Tibial nerve (tissue), 4 donors: ENCODE measurements at places on chromosomes 3 and 15.

GRCh38 chr3:67418426-67419217 is 235.8 kb downstream of the SUCLG2 start:
- DNase-seq: no peak

DNA sequence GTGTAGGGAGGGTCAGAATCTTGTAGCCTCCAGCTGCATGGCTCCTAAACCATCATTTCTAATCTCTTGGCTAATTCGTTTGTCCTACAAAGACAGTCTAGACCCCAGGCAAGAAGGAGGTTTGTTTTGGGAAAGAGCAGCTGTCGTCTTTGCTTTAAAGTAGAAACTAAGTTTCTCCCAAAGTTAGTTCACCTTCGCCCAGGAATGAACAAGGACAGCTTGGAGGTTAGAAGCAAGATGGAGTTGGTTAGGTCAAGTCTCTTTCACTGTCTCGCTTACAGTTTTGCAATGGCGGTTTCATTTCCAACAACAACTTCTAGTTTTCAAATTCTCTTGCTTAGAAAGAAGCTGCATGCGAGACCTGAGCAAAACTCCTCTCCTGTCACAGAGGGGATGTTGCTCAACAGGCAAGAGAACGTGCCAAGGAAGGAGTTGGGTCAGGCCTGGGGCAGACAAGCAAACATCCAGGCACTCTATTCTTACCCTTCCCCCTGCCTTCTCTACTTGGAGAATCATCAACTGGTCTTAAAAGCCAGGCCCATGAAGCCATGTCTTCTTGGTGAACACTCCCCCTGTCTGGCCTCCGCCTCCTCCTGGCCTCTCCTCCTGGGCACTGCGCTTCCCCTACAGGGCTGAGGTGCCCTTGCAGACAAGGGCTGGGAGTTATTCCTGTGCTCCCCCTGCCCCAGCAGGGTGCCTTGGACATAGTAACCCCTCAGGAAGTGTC is 57.6 kb downstream of the TMEM44 start:
- no peak for DNase-seq

DNA sequence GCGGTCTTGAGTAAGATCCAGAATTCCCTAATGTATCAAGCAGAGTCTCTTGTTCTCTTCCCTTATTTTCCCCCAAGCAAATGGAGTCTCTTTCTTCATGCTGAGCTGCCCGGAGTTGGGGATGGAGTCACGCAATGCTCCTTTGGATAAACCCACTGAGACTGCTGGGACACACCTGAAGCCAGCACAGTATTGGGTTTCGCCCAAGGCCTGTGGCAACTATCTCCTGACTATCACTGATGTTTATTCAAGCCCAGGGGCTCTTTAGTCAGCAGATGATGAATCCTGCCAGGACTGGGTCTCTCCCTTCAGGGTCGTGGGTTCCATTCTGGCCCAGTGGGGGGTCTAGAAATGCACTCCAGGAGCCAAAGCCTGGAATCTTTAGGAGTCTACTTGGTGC is 11.3 kb downstream of the USF3 start:
- no peak for DNase-seq

GRCh38 chr3:113658107-113658506 is 38.3 kb downstream of the USF3 start:
- DNase-seq: no peak

DNA sequence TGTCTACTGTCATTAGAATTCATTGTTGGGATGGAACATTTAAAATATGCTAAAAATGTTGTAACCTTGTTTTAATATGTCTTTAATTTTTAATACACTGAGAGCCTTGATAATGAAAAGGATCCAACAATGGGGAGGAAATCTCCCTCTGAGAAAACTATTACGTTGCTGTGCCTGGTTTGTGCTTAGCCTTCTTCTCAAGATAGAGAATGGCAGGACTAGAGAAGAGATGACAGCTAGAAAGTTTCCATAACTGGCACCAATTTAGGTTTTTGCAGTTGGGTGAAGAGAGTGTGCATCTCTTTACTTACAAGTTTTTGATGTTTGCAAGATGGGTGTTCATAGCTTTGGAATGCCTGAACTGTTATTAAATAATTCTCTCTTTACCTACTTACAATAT is 42.6 kb upstream of the NANOGP8 start:
- DNase-seq: no peak

- DNase-seq: no peak
Observed at GRCh38 chr3:58591517-58592510, 14.6 kb upstream of the FAM107A start.

DNA sequence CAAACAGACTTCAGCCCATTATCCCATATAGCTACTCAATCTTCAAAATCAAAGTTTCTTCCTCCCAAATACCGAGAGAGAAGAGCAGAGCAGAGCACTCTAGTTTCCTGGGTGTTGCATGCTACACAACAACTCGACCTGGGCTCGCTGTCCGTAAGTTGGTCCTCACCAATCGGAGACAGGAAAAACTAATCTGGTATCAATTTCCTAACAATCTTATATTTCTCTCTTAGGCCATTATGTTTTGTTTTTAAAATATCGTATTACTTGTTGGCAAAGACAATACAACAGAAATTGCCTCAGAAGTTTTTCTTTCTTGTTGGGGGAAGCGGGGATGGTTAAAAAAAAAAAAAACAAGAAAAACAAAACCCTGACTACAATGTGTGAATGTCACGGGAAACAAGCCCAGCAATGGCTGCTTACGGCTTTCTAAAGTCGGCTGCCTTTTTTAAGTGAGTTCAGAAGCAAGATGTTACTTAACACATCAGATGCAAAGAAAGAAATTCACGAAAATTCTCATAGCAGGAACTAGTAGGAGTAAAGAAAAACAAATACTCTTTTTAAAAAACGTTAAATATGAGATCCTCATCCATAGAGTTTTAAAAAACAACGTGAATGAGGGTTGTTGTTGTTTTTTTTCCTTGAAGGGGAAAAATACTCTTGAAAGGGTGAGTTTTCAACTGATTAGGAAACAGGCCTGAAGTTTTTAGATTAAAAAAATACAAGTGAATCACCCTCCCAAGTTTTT is 1.9 kb downstream of the VGLL4 start:
- no peak for DNase-seq

DNA sequence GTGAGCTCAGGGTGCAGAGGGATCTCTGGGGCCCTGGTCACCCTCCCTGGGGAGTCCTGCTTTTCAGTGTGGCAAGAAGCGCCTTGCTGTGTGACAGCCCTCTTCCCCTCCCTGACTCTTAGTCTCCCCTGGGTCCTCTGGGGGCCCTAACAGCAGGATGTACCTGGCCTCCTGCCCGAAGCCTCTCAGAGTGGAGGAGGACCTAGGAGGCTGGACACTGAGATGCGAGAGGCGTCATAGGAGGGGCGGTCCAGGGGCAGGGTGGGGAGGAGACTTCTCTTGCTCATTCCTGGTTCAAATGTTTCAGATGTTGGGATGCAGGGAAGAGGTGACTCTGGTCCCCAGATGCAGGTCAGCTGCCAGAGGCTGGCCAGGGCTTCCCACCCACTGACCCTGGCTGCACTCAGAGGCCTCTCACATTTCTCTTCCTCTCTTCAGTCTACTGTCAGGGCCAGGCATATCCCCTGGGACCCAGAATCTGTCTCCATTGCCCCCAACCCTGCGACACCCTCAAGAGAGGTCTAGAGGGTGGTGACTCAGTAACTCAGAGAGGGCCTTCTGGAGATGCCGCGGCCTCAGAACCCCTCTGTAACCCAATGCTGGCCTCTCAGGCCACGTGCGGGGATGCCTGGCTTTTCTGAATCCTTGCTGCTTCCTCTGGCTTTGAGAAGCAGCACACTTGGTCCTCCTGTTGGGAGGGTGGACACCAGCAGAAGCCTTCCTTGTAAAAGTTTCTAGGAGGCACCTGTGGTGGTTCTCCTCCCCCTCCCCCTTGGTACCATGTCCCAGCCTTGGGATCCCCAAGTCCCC is 25.9 kb downstream of the SNX33 start:
- DNase-seq: peak; percentile 82

DNA sequence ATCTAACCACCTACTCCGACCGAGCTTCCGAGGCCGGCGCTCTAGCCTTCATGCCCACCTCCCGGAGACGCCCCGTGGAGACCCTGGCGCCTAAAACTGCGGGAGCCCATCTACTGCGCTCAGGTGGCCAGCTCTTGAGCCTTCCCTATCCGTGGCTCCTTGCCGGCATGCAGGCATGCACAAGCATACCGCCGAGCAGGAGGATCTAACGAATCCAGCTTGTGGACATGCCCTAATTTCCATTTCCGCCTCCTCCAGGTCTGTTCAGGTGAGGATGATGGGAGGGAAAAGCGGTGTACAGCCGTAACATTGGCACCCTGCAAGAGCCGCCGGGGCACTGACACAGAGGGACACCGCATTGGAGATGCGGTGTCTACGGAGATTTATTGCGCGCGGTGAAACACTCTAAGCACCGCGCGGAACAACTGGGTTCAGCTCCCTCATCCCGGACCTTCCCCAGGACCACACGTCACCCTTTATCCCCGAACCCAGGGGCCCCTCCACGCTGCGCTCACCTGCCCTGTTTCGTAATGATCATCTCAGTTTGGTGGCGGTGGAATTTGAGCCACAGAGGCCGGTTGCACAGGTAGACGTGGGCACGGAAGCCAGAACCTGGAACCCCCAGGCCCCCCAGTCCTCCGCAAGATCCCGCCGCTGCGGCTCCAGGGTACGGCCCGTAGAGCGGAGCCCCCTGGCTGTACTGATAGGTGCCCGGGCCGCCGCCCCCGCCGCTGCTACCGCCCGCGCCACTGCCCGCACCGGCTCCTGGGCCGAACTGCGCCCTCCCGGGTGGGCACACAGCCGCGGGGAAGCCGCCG is 1.0 kb downstream of the EOMES start:
- no peak for DNase-seq

- no peak for DNase-seq
Observed at GRCh38 chr3:125646581-125646980, 51.3 kb upstream of the OSBPL11 start.

- no peak for DNase-seq
Observed at GRCh38 chr3:160130071-160130470, 95.2 kb upstream of the C3orf80 start.

GRCh38 chr3:45499529-45499928 is 95.0 kb upstream of the LIMD1 start:
- no peak for DNase-seq

- DNase-seq: no peak
Observed at GRCh38 chr15:31977812-31978661, 52.3 kb upstream of the CHRNA7 start.

DNA sequence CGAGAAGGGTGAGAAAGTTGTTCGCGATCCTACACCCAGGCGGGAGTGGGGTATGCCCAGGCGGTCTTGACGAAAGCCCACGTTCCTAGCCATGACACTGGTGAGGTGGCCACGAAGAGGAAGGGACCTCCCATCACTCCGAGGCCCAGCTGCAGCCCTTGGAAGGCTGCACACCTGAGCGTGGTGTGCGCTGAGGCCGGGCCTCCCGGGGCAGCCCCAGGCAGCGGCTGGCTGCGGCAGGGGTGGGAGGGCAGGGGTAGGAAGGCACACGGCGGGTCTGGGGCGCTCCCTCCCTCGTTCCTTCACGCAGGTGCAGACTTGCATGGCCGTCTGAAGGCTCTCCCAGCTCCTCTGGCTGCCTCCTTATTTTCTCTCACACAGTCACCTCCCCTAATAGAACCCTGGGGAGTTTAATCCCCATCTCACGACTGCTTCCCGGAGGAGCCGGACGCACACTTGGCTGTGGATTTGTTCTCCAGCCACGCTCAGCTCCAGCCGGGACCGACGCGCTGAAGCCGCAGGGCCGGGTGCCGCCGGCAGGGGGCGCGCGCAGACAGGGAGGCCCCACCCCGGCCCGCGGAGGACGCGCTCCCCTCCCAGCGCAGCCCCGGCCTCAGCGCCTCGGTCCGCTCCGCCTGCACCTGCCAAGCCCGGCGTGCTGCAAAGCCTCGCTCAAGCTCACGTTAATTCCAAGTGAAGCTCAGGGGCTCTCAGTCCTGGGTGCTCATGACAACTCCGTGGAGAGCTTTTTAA is 37.8 kb upstream of the MUC4 start:
- no peak for DNase-seq

DNA sequence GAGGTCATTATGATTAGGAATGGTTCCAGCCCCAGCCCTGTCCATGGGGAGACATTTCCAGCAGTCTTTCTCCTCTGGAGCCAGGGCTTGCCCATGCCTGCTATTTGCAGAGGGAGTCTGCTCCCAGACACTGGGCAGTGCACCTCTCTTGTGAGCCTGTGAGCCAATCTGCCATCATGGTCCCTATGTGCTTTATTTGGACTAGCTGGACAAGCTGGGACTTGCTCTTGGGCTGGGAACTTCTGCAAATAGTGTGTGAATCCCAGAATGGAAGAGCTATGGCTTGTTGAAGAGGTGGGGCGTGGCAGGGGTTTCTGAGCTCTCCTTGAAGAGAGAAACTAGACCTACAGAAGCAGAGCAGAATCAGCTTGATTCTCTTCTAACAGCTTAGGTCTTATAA is 53.7 kb upstream of the KY start:
- no peak for DNase-seq

DNA sequence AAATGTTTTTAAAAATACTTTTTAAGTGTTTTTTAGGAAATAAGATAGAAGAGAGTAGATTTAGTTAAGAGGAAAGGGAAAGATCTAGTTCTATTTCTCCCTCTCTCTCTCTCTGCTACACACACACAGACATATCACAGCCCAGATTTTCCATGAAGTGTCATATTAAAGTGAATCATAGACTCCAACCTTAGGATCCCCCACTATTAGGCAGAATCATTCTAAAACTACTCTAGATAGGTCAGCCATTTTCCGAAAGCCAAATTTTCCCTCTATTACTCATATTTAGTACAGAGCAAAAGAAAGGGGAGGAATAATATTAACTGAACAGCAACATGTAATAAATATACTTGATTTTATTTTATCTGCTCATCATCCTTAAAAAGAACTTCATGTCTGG is 45.1 kb upstream of the RSL24D1 start:
- DNase-seq: no peak

DNA sequence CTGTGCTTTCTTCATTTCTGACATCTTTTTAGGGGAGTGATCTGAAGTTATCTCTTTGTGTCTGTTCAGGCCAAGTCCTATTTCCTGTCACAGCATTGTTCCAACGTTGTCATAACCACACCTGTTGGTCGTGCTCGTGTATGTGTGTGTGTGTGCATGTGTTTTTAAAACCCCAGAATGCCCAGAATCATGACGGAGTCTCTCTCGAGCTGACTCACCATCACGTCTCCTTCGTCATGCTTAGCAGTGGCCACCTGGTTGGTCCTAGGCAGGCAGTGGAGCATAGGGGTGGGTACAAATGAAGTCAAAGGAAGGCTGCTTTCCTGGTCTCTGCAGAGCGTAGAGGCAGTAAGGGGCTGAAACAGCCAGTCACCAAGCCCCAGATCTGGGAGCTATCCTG is 126.8 kb upstream of the ABHD17C start:
- DNase-seq: no peak

DNA sequence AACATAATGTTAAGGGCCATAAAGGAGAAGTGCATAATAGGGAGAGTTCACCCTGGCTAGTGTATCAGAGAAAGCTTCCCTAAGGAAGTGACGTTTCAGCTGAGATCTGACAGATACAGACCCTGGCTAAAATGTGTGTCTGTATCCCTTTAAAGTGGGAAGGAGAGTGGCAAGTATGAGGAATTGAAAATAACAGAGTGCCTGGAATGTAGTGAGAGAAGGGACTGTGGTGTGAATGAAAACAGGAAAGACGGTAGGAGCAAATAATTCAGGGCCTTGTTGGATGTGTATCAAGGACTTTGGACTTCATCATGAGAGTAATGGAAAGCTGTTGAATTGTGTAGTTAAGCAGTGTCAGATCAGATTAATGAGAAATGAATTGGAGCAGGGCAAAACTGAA is 30.5 kb downstream of the NEO1 start:
- no peak for DNase-seq
